ENCODE measurements at places on chromosomes 1 and 21.
A peak's percentile ranks its signal among the peaks of the same experiment; 100 is the strongest.

GRCh38 chr1:198238121-198238520, 81.3 kb downstream of the NEK7 start:
- DNase-seq: no peak

GRCh38 chr1:5888606-5889211, 103.5 kb downstream of the NPHP4 start:
- no peak for DNase-seq

- DNase-seq: no peak
These were observed 126.7 kb upstream of the CACHD1 start for GRCh38 chr1:64343105-64343822.

- no peak for DNase-seq
These were observed 258.1 kb upstream of the RAB4A start for GRCh38 chr1:229012823-229013222.

- DNase-seq: no peak
These were observed 29.1 kb downstream of the SLC19A1 start for GRCh38 chr21:45513003-45513717.

GRCh38 chr1:64493831-64494230, 23.9 kb downstream of the CACHD1 start:
- DNase-seq: no peak

GRCh38 chr1:50417946-50418599, 5.2 kb downstream of the DMRTA2 start:
- DNase-seq: no peak

DNA sequence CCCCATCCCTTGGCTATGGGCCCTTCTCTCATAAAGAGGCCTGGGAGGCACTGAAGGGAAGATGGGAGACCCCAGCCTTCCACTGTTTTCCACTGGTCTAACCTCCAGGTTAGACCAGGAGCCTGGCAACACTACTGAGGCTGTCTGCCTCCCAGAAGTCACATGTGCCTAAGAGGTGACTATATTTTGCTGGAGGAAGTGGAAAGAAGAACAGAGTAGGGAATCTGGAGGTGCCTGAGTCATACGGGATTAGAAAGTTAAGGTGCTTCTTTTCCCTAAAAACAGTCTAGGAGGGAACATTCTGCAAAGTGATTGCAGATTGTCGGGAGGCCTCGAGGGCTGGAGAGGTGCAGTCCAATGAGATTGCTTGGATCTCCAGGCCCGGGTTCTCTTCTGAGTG, 4.6 kb downstream of the NFASC start:
- DNase-seq: no peak

- peak; percentile 39 for DNase-seq
These were observed 131.6 kb downstream of the GLUL start for GRCh38 chr1:182259968-182260367.

GRCh38 chr1:25486602-25487001, 55.9 kb downstream of the MACO1 start:
- DNase-seq: no peak

DNA sequence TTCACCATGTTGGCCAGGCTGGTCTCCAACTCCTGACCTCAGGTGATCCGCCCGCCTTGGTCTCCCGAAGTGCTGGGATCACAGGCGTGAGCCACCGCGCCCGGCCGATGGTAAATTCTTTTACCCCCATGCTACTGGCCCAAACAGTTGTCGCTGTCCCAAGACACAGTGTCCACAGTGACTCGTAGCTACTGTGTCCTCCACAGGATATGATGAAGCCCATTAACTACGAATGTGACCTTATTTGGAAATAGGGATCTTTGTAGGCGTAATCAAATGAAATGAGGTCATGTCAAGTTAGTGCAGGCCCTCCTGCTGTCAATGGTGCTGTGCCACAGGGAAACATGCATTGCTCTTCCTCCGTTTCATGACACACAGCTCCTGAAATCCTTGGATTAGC, 8.5 kb downstream of the FNDC10 start:
- no peak for DNase-seq

- peak; percentile 97 for DNase-seq
These were observed 825 bp downstream of the TMEM39B start for GRCh38 chr1:32073299-32074229.

GRCh38 chr1:2525572-2525919, 850 bp downstream of the PANK4 start:
- DNase-seq: no peak

All from DND-41 (cell line).